ENCODE measurements at places on chromosomes 4 and X.
A peak's percentile ranks its signal among the peaks of the same experiment; 100 is the strongest.

GRCh38 chrX:40971736-40972135 lies 113.5 kb upstream of the USP9X start:
- no peaks in the 10 kb centered on the region for H3K27me3 ChIP-seq
- H3K4me1 ChIP-seq: no peaks in the 10 kb centered on the region
- H3K36me3 ChIP-seq: no peaks in the 10 kb centered on the region
- no peak overlapping the region for H3K27ac ChIP-seq
- DNase-seq: no peak

- peak; percentile 39 for DNase-seq
- peak overlapping the region; percentile 96 for H3K27ac ChIP-seq
- no peaks in the 10 kb centered on the region for H3K36me3 ChIP-seq
- no peaks in the 10 kb centered on the region for H3K27me3 ChIP-seq
- H3K4me3 ChIP-seq: peak overlapping the region; percentile 85
- H3K4me1 ChIP-seq: peaks cover 56% of the 10 kb centered on the region
Observed at GRCh38 chr4:153221783-153222706, 17.8 kb downstream of the TRIM2 start.

- no peaks in the 10 kb centered on the region for H3K4me1 ChIP-seq
- DNase-seq: no peak
- H3K4me3 ChIP-seq: no peak overlapping the region
- no peaks in the 10 kb centered on the region for H3K27me3 ChIP-seq
- H3K27ac ChIP-seq: no peak overlapping the region
Observed at GRCh38 chr4:27763830-27764525, 903.3 kb downstream of the STIM2 start.

DNA sequence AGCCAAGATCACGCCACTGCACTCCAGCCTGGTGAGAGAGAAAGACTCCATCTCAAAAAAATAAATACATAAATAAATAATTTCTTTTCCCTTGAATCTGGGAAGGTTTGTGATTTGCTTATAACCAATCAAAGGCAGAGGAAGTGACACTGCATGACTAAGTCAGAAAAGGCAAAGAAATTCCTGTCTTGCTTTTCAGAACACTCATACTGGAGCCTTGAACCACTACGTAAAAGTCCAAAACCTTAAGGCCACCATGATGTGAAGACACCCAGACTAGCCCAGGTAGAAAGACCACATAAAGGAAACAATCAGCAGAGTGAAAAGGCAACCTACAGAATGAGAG lies 36.6 kb downstream of the TMEM156 start:
- no peaks in the 10 kb centered on the region for H3K36me3 ChIP-seq
- H3K4me3 ChIP-seq: no peak overlapping the region
- H3K27me3 ChIP-seq: no peaks in the 10 kb centered on the region
- no peak for DNase-seq
- H3K27ac ChIP-seq: no peak overlapping the region

DNA sequence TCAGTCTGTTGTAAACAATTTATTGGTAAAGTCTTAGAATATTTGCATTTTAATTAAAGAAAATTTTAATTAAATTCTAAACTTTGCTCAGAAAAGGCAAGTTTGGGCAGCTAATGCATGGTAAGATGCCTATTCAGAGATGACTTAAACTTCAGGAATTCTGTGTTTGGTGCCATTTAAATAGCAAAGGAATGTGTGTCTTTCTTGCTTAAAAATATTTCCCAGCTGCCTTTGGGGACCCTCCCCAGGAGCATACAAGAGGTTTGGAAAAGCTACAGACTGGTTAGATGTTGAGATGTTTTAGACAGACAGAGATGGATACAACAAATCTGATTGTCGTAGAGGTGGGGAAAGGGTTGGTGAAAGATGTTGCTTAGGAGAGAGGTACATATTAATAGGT lies 36.5 kb downstream of the AFF2 start:
- H3K36me3 ChIP-seq: no peaks in the 10 kb centered on the region
- H3K27ac ChIP-seq: no peak overlapping the region
- no peaks in the 10 kb centered on the region for H3K4me1 ChIP-seq
- DNase-seq: no peak
- no peak overlapping the region for H3K4me3 ChIP-seq

GRCh38 chrX:16319929-16320328 lies 152.6 kb downstream of the MAGEB17 start:
- no peaks in the 10 kb centered on the region for H3K36me3 ChIP-seq
- no peak overlapping the region for H3K4me3 ChIP-seq
- DNase-seq: no peak
- H3K27ac ChIP-seq: no peak overlapping the region
- H3K4me1 ChIP-seq: no peaks in the 10 kb centered on the region
- H3K27me3 ChIP-seq: no peaks in the 10 kb centered on the region

DNA sequence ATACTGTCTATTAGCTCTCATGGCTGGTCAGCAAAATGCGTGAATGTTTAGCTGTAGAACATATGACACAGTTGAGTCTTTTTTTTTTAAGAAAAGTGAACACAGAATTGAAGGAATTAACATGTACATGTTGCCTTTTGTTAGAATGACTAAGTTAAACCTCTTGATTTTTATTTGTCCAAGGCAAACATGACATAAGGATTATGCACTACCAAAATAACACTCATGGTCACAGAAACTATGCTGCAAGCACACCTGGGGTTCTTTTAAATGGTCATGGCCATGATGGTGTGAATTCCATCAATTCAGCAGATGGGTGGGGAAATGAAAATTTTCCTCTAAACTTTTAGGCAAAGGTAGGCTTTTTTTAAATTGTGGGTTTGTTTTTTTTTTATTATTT lies 80.1 kb upstream of the CXCL13 start:
- H3K27ac ChIP-seq: no peak overlapping the region
- no peak overlapping the region for H3K4me3 ChIP-seq
- no peaks in the 10 kb centered on the region for H3K36me3 ChIP-seq
- H3K4me1 ChIP-seq: no peaks in the 10 kb centered on the region
- no peak for DNase-seq

GRCh38 chr4:150784305-150784704 lies 202.4 kb downstream of the MAB21L2 start:
- no peak for DNase-seq
- H3K27me3 ChIP-seq: no peaks in the 10 kb centered on the region
- no peak overlapping the region for H3K4me3 ChIP-seq

DNA sequence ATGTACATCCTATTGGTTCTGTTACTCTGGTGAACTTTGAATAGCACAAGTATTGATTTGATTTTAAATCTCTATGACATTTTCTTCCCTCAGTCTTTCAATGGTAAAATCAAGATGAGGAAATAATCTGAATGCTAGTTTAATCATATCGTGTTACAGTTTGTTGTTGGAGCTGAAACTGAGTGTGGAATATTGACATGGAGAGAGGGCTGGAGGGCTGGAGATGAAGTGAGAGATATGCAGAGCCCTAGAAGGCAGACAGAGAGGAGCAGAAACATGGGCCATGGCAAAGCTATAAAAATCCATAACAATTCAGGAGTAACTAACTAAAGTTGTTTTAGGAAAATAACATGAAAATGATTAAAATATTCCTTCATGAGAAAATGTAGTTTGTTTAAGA lies 141.1 kb downstream of the BANK1 start:
- no peaks in the 10 kb centered on the region for H3K27me3 ChIP-seq
- no peaks in the 10 kb centered on the region for H3K36me3 ChIP-seq
- no peak for DNase-seq

DNA sequence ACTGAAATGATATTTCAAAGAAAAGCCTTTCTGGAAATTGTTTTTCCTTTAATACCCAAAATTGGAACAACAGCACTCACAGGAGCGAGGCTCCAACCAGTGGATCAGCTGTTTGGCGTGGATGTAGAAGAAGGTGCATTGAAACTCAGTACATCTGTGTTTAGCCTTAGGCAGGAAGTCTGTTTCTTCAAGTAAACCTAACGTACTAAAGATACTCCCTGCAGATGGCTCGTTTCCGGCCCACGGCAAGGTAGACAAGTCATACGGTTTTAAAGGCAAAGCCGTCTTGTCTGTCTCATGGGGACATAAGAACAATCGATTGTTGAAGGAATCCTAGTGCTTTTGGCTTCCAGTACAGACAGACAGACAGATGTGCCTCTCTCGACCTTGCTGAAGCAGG lies 50.0 kb upstream of the CLCN4 start:
- H3K27me3 ChIP-seq: no peaks in the 10 kb centered on the region
- peak overlapping the region; percentile 76 for H3K27ac ChIP-seq
- H3K36me3 ChIP-seq: peaks cover 6% of the 10 kb centered on the region

- no peak for DNase-seq
- H3K27me3 ChIP-seq: peaks cover 40% of the 10 kb centered on the region
- H3K4me3 ChIP-seq: no peak overlapping the region
- H3K36me3 ChIP-seq: no peaks in the 10 kb centered on the region
Observed at GRCh38 chr4:5139141-5139540, 87.9 kb downstream of the STK32B start.

DNA sequence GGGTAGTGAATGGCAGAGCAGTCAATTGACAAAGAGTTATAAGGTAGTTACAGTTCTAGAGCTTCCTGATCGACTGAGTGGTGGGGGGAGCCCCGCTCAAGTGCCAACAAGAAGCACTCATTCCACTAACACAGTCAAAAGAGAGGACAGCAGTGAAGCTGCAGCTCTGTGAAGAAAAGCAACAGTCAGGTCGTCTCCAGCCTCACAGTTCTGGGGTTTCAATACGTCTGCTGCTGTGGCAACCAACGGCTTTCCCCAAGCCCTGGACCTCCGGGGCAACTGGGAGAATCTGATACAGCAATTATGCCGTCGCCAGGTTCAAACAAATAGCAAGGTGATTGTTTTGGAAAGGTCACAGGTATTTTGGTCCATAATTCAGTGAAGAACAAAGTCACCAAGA lies 30.8 kb downstream of the GPM6B start:
- no peak overlapping the region for H3K27ac ChIP-seq
- DNase-seq: no peak
- no peak overlapping the region for H3K4me3 ChIP-seq
- no peaks in the 10 kb centered on the region for H3K36me3 ChIP-seq

DNA sequence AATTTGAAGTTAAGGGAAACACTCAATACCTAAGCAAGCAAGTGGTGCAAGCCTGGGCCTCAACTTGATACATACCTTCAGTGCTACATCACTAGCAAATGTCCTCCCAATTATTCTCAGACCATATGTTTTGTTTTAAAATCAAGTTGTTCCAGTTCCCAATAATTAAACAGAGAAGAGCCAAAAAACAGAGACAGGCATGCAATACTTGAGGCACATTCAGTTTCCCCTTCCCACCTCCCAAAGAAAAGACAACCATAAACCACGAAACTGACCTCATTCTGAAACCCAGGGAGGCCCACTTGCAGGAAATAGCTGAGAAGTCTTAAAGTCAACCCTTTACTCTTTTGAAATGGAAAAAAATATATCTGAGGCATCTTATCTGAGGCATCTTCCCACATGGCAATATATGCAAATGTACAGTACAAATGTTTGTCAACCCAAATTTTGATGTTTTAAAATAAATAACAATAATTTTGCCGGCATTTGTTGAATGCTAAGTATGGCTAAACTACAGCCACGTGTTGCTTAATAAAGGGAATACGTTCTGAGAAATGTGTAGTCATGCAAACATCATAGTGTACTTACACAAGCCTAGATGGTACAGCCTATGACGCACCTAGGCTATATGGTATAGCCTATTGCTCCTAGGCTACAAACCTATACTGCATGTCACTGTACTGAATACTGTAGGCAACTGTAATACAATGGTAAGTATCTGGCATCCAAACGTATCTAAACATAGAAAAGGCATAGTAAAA lies 147.5 kb downstream of the TSPAN5 start:
- H3K36me3 ChIP-seq: no peaks in the 10 kb centered on the region
- peaks cover 11% of the 10 kb centered on the region for H3K4me1 ChIP-seq
- H3K27me3 ChIP-seq: no peaks in the 10 kb centered on the region
- DNase-seq: no peak
- no peak overlapping the region for H3K4me3 ChIP-seq

GRCh38 chrX:105765691-105766090 lies 56.6 kb upstream of the NRK start:
- H3K27ac ChIP-seq: no peak overlapping the region
- H3K4me1 ChIP-seq: no peaks in the 10 kb centered on the region
- H3K36me3 ChIP-seq: no peaks in the 10 kb centered on the region
- H3K27me3 ChIP-seq: no peaks in the 10 kb centered on the region
- H3K4me3 ChIP-seq: no peak overlapping the region

DNA sequence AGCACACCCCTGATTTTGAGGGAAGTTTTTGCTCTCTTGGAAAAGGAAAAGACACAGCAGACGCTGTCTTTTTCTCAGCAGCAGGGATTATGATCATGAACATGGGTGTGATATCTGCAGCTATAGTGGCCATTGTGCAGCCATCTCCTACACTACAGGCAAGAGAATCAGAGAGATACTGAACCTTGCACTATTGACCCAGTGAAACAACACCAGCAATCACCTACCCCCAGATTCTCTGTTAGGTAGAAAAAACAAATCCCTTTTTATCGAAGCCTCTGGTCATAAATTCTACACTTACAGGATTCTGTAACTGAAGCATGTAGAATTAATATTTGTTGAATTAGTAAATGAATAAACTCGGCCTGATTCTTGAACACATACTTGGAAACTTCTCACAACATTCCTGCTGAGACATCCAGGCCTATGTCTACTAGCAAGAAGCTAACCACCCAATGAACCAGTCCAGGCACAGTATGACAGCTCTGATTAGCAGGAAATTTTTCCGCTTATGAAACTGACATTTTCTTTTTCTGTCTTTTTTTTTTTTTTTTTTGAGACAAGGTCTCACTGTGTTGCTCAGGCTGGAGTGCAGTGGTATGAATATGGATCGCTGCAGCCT lies 5.0 kb upstream of the AFAP1 start:
- no peak overlapping the region for H3K4me3 ChIP-seq
- no peak for DNase-seq
- peaks cover 15% of the 10 kb centered on the region for H3K4me1 ChIP-seq
- H3K27me3 ChIP-seq: no peaks in the 10 kb centered on the region
- H3K36me3 ChIP-seq: no peaks in the 10 kb centered on the region
- H3K27ac ChIP-seq: no peak overlapping the region

GRCh38 chrX:106397788-106398538 lies 213.8 kb upstream of the RADX start:
- H3K4me3 ChIP-seq: no peak overlapping the region
- no peaks in the 10 kb centered on the region for H3K36me3 ChIP-seq
- no peaks in the 10 kb centered on the region for H3K27me3 ChIP-seq

- H3K36me3 ChIP-seq: peaks cover 13% of the 10 kb centered on the region
- H3K27me3 ChIP-seq: no peaks in the 10 kb centered on the region
- peaks cover 7% of the 10 kb centered on the region for H3K4me1 ChIP-seq
- DNase-seq: no peak
- no peak overlapping the region for H3K4me3 ChIP-seq
Observed at GRCh38 chr4:48149827-48150370, 15.8 kb upstream of the TXK start.

- peak overlapping the region; percentile 91 for H3K27ac ChIP-seq
- peak overlapping the region; percentile 8 for H3K4me3 ChIP-seq
- no peaks in the 10 kb centered on the region for H3K27me3 ChIP-seq
- peaks cover 93% of the 10 kb centered on the region for H3K4me1 ChIP-seq
Observed at GRCh38 chrX:2707334-2707760, 16.3 kb downstream of the CD99 start.

- peaks cover 9% of the 10 kb centered on the region for H3K27me3 ChIP-seq
- no peak overlapping the region for H3K4me3 ChIP-seq
- no peak for DNase-seq
- H3K27ac ChIP-seq: no peak overlapping the region
- no peaks in the 10 kb centered on the region for H3K36me3 ChIP-seq
Observed at GRCh38 chr4:1783015-1783414, 10.1 kb upstream of the FGFR3 start.

- H3K4me3 ChIP-seq: no peak overlapping the region
- H3K27me3 ChIP-seq: no peaks in the 10 kb centered on the region
- no peak for DNase-seq
- H3K4me1 ChIP-seq: no peaks in the 10 kb centered on the region
- H3K27ac ChIP-seq: no peak overlapping the region
Observed at GRCh38 chr4:144688035-144688569, 42.1 kb downstream of the HHIP start.

GRCh38 chr4:5371415-5372190 lies 320.3 kb downstream of the STK32B start:
- H3K4me1 ChIP-seq: no peaks in the 10 kb centered on the region
- no peak overlapping the region for H3K27ac ChIP-seq
- no peaks in the 10 kb centered on the region for H3K36me3 ChIP-seq
- H3K4me3 ChIP-seq: no peak overlapping the region
